ENCODE measurements at places on chromosomes 2 and 18.

DNA sequence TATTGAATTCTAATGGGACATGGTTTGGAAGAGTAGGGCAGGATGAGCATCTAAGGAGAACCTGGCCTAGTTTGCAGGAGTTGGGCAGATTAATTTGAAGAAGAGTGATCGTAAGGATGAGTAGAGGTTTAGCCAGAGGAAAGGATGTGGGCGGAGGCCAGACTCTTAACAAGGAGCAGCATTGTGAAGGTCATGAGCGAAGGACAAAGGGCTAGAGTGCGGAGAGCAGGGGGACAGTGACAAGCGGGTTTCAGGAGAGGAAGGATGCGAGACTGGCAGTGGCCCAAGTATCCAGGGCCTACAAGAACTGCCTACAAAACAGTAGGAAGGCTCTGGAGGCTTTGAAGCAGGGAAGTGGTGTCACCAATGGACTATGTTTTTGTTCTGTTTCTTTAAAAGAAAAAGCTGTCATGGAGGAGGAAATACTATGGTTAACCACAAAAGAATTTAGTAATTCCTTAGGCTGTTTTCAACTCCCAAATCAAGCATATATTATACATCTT lies 20.1 kb downstream of the SLC66A3 start:
- DNase-seq, result no peak

DNA sequence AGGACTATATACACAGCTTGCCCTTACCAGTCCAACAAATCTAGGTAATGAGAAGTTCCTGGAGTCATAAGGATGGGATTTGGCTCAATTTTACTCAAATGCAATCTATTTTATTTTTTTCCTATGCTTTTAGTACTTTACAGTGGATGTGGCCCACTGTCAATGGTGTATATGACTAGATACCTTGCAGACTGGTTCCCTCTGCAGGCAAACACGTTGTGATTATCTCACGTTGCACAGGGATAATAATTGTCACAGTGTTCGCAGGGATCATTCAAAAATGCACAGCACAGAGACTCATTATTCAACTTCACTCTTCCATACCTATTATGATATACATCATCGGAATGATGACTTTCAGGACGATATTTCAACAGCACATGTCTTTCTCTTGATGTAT lies 359.7 kb downstream of the MBD2 start:
- DNase-seq, result no peak

DNA sequence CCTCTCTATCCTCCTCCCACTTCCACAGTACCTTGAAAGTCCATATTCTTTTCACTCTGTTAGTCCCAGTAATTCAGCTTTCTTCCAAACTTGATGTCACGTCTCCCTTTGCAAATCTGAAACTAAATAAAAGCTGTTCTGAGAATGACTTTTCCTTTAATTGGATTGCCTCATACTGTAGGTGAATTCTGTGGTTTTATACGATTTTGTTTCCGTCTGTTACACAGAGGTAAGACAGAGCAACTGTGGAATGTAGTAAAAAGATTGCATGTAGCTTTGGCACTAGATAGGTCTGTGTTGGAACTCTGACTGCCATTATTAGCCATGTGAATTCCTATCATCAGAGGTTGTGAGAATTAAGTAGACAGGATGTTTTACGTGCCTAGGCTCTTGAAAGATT lies 25.9 kb downstream of the MALT1 start:
- DNase-seq, result no peak

DNA sequence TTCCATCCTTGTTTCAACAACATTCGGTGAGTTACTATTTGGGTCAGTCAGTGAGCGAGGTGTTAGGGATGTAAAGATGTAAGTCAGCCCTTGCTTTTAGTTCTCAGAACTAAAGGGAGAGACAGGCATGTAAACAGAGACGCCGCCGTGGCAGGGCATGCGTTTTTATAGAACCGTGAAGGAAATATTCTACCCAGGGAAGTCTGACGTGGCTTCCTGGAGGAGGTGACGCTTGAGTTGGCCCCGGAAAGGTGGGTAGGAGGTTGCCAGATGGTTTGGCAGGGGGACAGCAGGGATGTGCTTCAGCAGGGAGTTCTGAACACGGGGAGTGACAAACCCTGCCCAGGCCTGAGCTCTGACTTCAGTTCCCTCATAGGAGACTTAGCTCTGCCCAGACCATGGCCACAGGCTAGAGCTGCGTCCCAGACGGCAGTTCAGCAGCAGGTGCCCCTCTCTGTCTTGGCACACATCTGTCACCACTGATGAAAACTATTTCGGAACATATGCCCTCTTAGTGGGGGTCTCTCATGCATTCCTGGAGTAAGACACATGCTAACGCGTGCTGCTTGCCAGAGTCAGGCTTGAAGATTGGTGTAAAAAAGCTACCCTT lies 23.4 kb upstream of the RPL31 start:
- no peak for DNase-seq

GRCh38 chr2:201644001-201644400 lies 698 bp upstream of the TMEM237 start:
- no peak for DNase-seq

DNA sequence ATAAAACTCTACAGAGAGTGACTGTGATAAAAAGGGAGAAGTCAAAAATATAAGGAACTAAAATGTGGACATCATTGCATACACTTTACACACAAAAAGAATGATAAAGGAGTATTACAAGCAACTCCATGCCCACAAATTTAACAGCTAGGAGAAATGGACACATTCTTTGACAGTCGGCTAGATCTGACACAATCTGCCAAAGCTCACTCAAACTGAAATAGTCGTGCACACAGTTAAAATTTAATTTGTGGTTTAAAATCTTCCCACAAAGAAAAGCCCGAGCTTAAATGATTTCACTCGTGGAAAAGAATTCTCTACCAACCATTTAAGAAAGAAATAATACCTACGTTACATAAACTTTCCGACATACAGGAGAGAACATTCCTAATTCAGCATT lies 132.4 kb downstream of the ZAP70 start:
- no peak for DNase-seq

Data from hematopoietic multipotent progenitor cell treated with erythropoietin and hydrocortisone succinate and interleukin-3 and kit ligand, for 17 days (in vitro differentiated cells).